ENCODE measurements at places on chromosomes 1 and 21. TPM values are rescaled to one million over a fixed set of nuclear protein-coding genes. Genes with fewer than 3 reads are reported as not detected.

The INKA2 gene
- 1.4 TPM for total RNA-seq

The SPRR2E gene
- not detected for total RNA-seq

GRCh38 chr1:213973129-213973528, 14.6 kb upstream of the PROX1 start:
- no peak for DNase-seq

The OSCP1 gene
- total RNA-seq = 2.7 TPM

All from activated CD4-positive, alpha-beta memory T cell treated with anti-CD3 and anti-CD28 coated beads for 36 hours (primary cell).